ENCODE measurements at places on chromosomes 16 and 17. TPM values are rescaled to one million over a fixed set of nuclear protein-coding genes. Genes with fewer than 3 reads are reported as not detected.
A peak's percentile ranks its signal among the peaks of the same experiment; 100 is the strongest.

GRCh38 chr17:72657467-72658317, 434.8 kb downstream of the SLC39A11 start:
- no peak for DNase-seq
- H3K27ac ChIP-seq, result no peak overlapping the region
- H3K36me3 ChIP-seq, result no peaks in the 10 kb centered on the region
- H3K4me3 ChIP-seq, result no peak overlapping the region

- peaks cover 14% of the 10 kb centered on the region for H3K27me3 ChIP-seq
- no peak overlapping the region for H3K4me3 ChIP-seq
- DNase-seq, result no peak
- H3K4me1 ChIP-seq, result peaks cover 7% of the 10 kb centered on the region
- H3K27ac ChIP-seq, result no peak overlapping the region
Observed at GRCh38 chr16:88533381-88533917, 36.8 kb upstream of the ZC3H18 start.

GRCh38 chr17:1473841-1474240, 17.8 kb upstream of the CRK start:
- H3K36me3 ChIP-seq, result peaks cover 7% of the 10 kb centered on the region
- H3K27ac ChIP-seq, result peak overlapping the region; percentile 80
- H3K27me3 ChIP-seq, result peaks cover 4% of the 10 kb centered on the region
- no peak overlapping the region for H3K4me3 ChIP-seq

DNA sequence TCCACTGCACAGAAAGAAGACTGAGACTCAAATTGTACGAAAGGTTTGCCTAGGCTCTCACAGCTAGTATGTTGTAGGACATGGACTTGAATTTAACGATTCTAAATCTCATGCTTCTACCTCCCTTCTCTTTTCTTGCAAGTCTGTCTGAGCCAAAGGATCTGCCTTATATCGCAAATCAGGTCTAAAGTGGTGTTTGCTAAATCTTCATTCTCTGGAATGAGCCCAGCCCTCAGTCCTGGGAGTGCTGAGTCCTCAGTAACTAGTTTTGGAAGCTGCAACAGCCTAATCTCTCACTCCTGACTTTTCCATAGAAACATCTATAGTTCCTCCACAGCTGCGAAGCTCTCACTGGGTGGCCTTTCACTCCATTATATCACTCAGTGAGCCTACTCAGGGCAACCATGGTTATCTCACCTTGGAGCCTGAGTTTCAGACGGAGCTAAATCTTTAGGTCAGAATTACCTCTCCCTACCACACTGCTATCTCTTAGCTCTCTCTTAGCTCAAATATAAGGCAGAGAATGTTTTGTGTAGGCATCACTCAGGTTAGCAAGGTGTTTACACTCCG, 575.5 kb upstream of the C16orf82 start:
- no peak overlapping the region for H3K27ac ChIP-seq
- peaks cover 4% of the 10 kb centered on the region for H3K27me3 ChIP-seq
- H3K4me1 ChIP-seq, result no peaks in the 10 kb centered on the region
- no peaks in the 10 kb centered on the region for H3K36me3 ChIP-seq
- no peak overlapping the region for H3K4me3 ChIP-seq
- DNase-seq, result no peak

DNA sequence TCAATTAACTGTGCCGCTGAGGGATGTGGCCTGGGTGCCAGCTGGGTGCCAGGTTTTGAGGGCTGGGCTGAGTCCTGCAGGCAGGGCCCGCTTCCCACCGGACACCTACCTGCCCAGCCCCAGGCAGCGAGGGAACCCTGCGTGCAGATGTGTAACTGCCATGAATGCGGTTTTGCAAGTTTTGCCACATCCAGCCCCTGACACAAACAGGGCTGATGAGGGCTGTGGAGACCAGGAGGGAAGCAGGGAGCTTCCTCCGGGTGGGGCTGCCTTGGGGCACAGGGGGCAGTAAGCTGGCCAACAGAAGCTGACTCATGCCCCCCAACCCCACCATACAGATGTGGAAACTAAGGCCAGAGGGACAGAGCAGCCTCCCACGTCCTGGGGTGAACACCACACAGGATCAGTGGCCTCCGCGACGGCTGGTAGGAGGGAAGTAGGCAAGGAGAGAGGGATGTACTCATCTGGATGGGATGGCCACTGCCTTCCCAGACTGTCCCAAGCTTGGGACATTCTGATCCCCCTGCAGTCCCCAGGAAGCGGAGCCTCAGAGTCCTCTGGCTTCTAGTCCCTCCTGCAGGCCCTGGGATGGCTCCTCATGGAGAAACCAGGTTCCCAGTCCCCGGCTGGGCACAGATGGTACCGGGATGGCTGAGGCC, 1.6 kb downstream of the UBALD1 start:
- DNase-seq, result no peak
- H3K4me1 ChIP-seq, result peaks cover 8% of the 10 kb centered on the region
- no peaks in the 10 kb centered on the region for H3K36me3 ChIP-seq
- H3K27me3 ChIP-seq, result peaks cover 10% of the 10 kb centered on the region
- H3K27ac ChIP-seq, result peak overlapping the region; percentile 84

- no peak overlapping the region for H3K4me3 ChIP-seq
- peaks cover 8% of the 10 kb centered on the region for H3K27me3 ChIP-seq
- H3K4me1 ChIP-seq, result no peaks in the 10 kb centered on the region
- H3K27ac ChIP-seq, result no peak overlapping the region
- H3K36me3 ChIP-seq, result peaks cover 5% of the 10 kb centered on the region
Observed at GRCh38 chr17:19753051-19753509, 5.0 kb upstream of the ALDH3A1 start.

HIC1 gene
- total RNA-seq, result 2.5 TPM

GRCh38 chr17:55273579-55274354, 9.0 kb downstream of the HLF start:
- no peak overlapping the region for H3K27ac ChIP-seq
- no peak for DNase-seq
- no peaks in the 10 kb centered on the region for H3K27me3 ChIP-seq
- H3K36me3 ChIP-seq, result no peaks in the 10 kb centered on the region

- no peaks in the 10 kb centered on the region for H3K4me1 ChIP-seq
- no peak overlapping the region for H3K27ac ChIP-seq
- no peaks in the 10 kb centered on the region for H3K36me3 ChIP-seq
- peaks cover 3% of the 10 kb centered on the region for H3K27me3 ChIP-seq
Observed at GRCh38 chr17:31842195-31843069, 16.6 kb downstream of the COPRS start.

DNA sequence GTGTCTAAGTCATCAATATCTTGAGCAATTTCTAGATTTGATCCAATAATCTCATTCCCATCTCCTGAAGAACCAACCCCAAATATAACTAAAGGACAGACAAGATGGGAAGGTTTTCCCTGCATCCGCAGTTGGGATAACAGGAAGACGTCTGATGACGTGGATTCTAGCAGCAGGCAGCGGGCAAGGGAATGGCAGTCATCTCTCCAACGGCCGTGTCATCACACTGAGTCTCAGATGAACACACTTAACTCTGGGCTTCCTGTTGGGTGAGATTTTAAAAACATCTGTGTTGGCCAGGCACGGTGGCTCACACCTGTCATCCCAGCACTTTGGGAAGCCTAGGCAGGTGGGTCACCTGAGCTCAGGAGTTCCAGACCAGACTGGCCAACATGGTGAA, 20.9 kb upstream of the TIMP2 start:
- H3K27me3 ChIP-seq, result peaks cover 5% of the 10 kb centered on the region
- no peak for DNase-seq
- H3K4me3 ChIP-seq, result no peak overlapping the region
- H3K27ac ChIP-seq, result no peak overlapping the region
- peaks cover 2% of the 10 kb centered on the region for H3K4me1 ChIP-seq
- H3K36me3 ChIP-seq, result peaks cover 10% of the 10 kb centered on the region

- H3K4me3 ChIP-seq, result peak within 1 kb of the TSS; percentile 97
- DNase-seq, result peak; percentile 38
- H3K27ac ChIP-seq, result peak within 1 kb of the TSS; percentile 96
- H3K4me1 ChIP-seq, result peaks cover 32% of the 10 kb centered on the region
- no peaks in the 10 kb centered on the region for H3K36me3 ChIP-seq
- no peaks in the 10 kb centered on the region for H3K27me3 ChIP-seq
Observed at GRCh38 chr16:67847064-67847861, at the start of gene CENPT. TSS of gene CENPT (minus strand) at chr16:67847693. CDS start at chr16:67833859, 13,834 bp downstream.

APOH gene
- total RNA-seq, result not detected

ZNF385C gene
- 1.5 TPM for total RNA-seq

DNA sequence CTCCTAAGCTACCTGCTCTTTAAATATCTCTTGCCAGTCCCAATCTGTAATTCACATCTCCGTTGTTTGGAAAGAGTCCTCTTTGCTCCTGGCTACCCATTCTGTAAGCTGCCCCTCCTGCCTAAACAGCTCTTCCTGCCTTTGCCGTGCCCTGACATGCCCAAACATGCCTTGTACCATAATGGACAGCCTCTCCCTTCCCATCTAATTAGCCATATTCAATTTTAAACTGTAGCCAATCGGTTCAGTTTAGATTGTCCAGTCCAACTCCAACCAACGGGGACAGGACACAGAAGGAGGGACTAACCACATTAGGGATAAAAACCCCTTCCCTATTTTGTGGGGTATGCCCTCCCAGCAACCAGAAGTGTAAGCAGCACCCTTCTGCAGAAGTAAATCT, 30.6 kb upstream of the CLEC3A start:
- peaks cover 15% of the 10 kb centered on the region for H3K4me1 ChIP-seq
- H3K27me3 ChIP-seq, result peaks cover 6% of the 10 kb centered on the region
- peak overlapping the region; percentile 54 for H3K27ac ChIP-seq
- DNase-seq, result no peak
- peaks cover 13% of the 10 kb centered on the region for H3K36me3 ChIP-seq

DNA sequence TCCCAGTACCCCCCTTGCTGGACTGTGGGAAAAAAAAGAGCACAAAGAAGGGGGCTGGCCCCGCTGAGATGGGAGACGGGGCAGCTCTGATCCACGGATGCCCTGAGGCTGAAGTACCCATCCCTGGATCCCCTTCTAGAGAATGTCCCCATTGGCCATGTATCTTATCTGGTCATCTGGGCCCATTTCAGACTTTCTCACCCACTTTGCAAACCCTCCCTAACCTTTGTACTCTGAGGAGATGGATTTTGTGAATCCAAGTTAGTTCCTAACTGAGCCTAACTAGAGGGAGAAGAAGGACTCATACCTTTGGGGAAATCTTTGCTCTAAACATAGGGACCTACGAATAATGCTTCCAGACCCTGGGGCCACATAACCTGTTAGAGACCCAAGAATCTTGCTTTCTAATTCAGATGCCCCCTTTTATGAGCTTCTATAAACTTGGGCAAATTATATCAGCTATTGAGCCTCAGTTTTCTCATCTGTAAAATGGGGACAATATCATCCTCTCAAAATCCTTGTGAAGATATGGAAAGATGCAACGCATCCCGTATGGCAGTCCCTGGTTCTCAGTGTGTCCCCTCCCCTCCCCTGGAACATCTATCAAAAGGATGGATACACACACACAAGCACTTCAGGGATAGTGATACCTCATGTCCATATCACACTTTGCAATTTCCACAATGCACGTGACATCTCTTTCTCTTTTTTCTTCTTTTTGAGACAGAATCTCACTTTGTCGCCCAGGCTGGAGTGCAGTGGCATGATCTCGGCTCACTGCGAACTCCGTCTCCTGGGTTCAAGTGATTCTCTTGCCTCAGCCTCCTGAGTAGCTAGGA, 16.8 kb upstream of the FZD2 start:
- H3K27me3 ChIP-seq, result peaks cover 18% of the 10 kb centered on the region
- DNase-seq, result no peak
- H3K4me3 ChIP-seq, result no peak overlapping the region
- H3K36me3 ChIP-seq, result peaks cover 1% of the 10 kb centered on the region
- peaks cover 15% of the 10 kb centered on the region for H3K4me1 ChIP-seq
- no peak overlapping the region for H3K27ac ChIP-seq

MYH1 gene
- not detected for total RNA-seq

- H3K27me3 ChIP-seq, result no peaks in the 10 kb centered on the region
- no peak overlapping the region for H3K27ac ChIP-seq
- no peak overlapping the region for H3K4me3 ChIP-seq
- no peaks in the 10 kb centered on the region for H3K36me3 ChIP-seq
- no peak for DNase-seq
- no peaks in the 10 kb centered on the region for H3K4me1 ChIP-seq
Observed at GRCh38 chr16:17949141-17949981, 387.2 kb downstream of the NPIPA8 start.

DNAJA2 gene
- total RNA-seq, result 95.8 TPM

DNA sequence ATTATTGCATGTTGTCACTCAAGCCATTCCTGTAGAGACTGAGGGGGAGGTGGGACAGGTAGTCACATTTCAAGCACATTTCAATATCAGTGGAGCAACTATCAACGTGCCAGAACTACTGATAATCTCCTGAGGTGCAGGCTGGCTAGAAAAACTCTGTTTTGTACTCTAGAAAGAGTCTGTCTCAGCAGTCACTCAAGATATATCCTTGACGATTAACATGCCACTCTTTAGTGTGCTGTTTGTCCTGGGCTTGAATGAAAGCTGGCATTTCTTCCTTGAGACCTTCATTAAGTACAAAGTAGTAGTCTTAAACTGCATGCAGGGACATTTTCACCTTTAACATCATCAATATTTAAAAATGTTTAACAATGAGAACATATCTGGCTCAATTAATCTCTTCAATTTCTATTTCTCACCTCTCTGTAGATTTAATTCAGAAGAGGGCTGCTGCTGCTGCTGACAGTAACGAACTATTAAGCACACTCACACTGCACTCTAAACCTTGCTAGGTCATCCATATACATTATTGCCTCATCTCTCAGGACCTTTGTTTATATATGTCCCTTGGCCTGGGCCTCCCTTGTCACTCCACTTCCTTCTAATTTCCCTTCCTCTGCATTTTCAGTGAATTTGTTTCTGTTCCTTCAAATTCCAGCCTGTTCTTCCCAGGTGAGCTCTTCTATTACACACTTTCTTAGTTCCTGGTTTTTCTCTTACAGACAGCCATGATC, 412.0 kb downstream of the HAPSTR1 start:
- H3K36me3 ChIP-seq, result no peaks in the 10 kb centered on the region
- H3K4me1 ChIP-seq, result peaks cover 5% of the 10 kb centered on the region
- no peak overlapping the region for H3K27ac ChIP-seq
- H3K27me3 ChIP-seq, result peaks cover 3% of the 10 kb centered on the region
- H3K4me3 ChIP-seq, result no peak overlapping the region

GRCh38 chr17:80474961-80475909, 1.2 kb downstream of the NPTX1 start:
- peaks cover 27% of the 10 kb centered on the region for H3K27me3 ChIP-seq
- H3K4me1 ChIP-seq, result peaks cover 14% of the 10 kb centered on the region

- H3K4me3 ChIP-seq, result no peak overlapping the region
- no peaks in the 10 kb centered on the region for H3K36me3 ChIP-seq
- peaks cover 32% of the 10 kb centered on the region for H3K4me1 ChIP-seq
- H3K27me3 ChIP-seq, result peaks cover 8% of the 10 kb centered on the region
- H3K27ac ChIP-seq, result peak overlapping the region; percentile 71
Observed at GRCh38 chr17:20278805-20279204, 188.5 kb downstream of the LGALS9B start.

MYOCD gene
- total RNA-seq, result not detected

DNA sequence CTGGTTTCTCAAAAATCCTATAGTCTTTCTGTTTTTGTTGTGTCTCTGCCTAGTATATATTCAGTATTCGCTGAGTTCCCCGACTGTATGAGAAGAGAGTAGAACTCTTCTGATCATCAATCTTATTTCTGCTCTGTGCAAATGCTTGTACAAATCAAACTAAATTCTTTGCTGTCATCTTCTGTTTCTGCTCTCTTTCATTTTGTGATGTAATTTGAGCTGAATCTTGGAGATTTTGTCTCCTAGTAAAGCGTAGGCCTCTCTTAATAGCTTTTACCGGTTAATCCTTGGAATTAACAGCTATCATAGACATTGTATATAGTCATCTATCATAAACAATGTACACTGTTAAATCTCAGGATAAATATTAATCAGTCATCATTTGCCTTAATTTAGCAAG, 61.9 kb downstream of the OMG start:
- H3K27me3 ChIP-seq, result no peaks in the 10 kb centered on the region
- no peaks in the 10 kb centered on the region for H3K36me3 ChIP-seq
- no peak overlapping the region for H3K4me3 ChIP-seq
- no peak overlapping the region for H3K27ac ChIP-seq
- no peak for DNase-seq
- no peaks in the 10 kb centered on the region for H3K4me1 ChIP-seq

GRCh38 chr17:15404106-15405057, 63.0 kb upstream of the TEKT3 start:
- no peaks in the 10 kb centered on the region for H3K4me1 ChIP-seq
- H3K27ac ChIP-seq, result no peak overlapping the region
- peaks cover 6% of the 10 kb centered on the region for H3K27me3 ChIP-seq
- H3K36me3 ChIP-seq, result no peaks in the 10 kb centered on the region
